ENCODE measurements at places on chromosomes 3 and 15.
A peak's percentile ranks its signal among the peaks of the same experiment; 100 is the strongest.

DNA sequence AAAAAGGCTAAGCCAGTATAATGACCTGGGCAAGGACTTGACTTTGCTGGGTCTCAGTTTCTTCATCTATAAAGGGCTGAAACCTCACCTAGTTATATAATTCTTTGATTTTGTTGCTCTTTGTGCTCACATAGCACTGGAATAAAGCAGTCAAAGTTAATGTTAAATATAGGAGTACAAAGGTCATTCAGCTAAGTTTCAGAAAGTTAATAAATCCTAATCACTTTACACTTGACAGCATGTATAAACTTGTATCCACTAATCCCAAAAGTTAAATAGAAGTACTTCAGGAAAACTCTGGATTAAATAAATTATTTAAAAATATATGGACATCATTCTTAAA, 33.9 kb downstream of the PLCL2 start:
- DNase-seq: no peak

DNA sequence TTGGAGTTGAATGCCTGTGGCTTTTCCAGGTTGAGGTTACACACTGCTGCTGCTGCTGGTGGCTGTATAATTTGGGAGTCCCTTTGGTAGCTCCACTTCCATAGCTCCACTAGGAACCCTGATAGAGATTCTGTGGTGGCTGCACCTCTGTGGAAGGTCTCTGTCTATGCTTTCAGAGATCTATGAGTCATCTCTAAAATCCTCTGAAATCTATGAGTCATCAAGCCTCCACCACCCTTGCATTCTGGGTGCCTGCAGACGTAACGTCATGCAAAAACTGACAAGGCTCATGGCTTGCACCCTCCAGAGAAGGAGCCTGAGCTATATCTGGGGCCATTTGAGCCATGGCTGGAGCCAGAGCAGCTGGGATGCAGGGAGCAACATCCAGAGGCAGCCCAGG, 1037.0 kb upstream of the CFAP20DC start:
- peak; percentile 82 for DNase-seq

GRCh38 chr15:44102675-44103254, 92.3 kb downstream of the FRMD5 start:
- DNase-seq: no peak

GRCh38 chr15:41483115-41483514, 10.6 kb upstream of the ITPKA start:
- peak; percentile 55 for DNase-seq

DNA sequence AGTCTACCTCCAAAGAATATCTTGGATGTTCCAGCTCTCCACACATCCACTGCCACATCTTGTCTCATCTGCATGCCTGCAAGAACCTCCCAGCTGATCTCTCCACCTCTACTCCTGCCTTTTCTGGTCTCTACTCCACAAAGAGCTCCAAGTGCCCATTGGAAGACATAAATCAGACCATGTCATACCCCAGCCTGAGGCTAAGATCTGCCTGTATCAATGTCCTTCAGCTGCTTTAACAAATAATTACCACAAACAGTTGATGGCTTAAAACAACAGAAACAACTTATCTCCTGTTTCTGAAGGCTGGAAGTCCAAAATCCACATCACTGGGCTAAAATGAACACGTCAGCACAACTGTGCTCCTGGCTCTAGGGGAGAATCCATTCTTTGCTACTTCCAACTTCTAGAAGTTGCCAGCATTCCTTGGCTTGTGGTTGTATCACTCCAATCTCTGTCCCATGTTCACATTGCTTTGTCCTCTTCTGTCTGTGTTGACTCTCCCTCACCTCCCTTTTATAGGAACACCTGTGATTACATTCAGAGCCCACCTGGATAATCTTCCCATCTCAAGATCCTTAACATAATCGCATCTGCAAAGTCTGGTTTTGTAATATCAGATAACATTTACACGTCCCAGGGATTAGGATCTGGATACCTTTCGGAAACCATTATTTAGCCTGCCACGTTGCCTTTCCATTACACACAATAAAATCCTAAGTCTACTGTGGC, 17.0 kb upstream of the LMCD1 start:
- no peak for DNase-seq

GRCh38 chr15:92120094-92120795, 266.7 kb downstream of the SLCO3A1 start:
- DNase-seq: no peak

DNA sequence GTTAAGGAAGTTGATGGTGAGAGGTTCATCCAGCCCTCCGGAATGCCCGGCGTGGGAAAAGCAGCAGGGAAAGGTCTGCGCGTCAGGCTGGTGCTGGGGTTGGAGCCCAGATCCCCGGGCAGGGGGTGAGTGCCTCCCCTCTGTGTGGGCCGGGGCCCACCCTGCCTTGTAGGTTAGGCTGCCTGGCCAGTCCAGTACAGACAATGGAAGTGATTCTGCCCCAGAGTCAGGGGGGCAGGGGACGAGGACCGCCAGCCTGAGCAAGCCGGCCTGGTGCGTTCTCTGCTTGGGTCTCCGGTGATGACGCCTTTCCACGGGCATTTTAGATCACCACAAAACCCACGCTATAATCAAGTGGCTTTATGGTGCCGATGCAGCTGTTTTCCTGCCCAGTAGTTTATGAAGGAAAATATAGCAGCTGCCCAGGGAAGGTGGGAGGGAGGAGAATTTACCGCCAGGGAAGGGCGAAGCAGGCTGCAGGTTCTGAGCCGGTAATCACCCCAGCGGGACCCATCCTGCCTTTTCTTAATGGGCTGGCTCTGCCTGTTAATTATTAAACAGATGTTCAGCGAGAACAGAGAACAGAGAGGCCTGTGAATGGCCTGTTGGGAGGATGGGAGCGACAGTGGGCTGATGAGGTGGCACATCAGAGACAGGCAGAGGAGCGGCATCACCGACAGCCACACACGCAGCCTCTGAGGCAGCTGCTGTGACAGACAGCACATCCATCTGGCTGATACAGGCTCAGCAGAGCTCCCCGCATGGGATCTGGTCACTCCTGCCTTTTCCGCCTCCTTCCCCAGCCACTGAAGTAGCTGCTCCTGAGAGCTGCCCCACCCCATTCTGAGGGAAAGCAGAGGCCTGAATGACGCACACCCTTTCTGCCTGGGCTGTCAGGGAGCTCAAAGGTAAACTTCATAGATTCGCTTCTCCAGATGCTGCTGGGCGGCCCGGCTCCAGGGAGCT, 35.2 kb downstream of the BDH1 start:
- no peak for DNase-seq

DNA sequence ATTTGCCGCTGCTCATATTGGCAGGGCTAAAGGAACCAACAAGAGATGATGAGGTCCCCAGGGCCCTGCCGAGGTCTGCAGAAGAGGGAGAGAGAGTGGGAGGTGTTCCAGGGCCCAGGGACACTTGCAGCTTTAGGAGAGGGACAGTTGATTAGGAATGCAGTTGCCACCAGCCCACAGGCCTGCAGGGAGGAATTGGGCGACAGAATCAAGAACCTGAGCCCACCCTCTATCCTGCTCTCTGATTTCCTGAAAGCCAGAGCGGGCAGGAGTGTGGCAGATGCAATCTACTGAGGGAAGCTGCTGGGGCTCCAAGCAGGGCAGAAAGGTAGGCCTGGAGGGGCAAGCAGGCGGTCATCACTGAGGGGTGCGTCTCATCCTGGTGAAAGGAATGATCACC, 12.1 kb upstream of the PRR23E start:
- DNase-seq: no peak

DNA sequence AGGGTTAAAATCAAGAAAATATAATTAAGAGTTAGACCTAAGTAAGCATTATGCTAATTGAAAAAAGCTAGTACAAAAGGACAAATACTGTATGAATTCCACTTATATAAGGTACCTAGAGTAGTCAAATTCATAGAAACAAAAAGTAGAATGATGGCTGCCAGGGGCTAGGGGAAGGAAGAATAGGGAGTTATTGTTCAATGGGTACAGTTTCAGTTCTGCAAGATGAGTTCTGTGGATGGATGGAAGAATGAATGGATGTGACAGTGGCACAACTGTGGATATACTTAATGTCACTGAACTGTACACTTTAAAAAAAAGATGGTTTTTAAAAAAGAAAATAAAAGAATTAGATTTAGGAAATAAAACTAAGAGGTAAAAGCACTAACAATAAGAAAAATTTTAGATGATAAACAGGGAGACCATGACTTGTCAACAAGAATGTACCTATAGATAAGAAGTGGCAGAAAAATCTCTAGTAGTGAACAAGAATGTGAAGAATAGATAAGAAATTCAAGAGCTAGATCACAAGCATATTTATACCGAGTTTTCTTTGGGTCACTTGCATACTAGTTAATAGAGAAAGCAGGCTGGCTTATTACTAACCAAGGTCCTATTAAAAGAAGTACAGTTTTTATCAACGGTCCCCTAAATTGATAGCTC, 5.5 kb downstream of the IFT80 start:
- no peak for DNase-seq
